Activated CD4-positive, alpha-beta T cell treated with anti-CD3 and anti-CD28 coated beads, Interleukin-2, amount 10 ng/mL, durations not matched to agents 24 days and 14 days (primary cell): ENCODE measurements at places on chromosomes 3 and 15. TPM values are rescaled to one million over a fixed set of nuclear protein-coding genes. Genes with fewer than 3 reads are reported as not detected.
A peak's percentile ranks its signal among the peaks of the same experiment; 100 is the strongest.

The CACNA2D3 gene
- total RNA-seq, result not detected in 2 replicates

The GLDN gene
- not detected in 2 replicates for total RNA-seq

The FSTL1 gene
- 0.12 and 0.26 TPM in 2 replicates for total RNA-seq

The ADAMTS17 gene
- 0.47 and 1.1 TPM in 2 replicates for total RNA-seq

The RHOV gene
- total RNA-seq, result 1.0 and 1.5 TPM in 2 replicates

The MUSTN1 gene
- 0.43 and 0.54 TPM in 2 replicates for total RNA-seq

The TRAT1 gene
- 61.0 and 66.6 TPM in 2 replicates for total RNA-seq

The PRSS50 gene
- total RNA-seq, result not detected in 2 replicates

The BAHD1 gene
- total RNA-seq, result 23.9 and 26.2 TPM in 2 replicates

The GOLGA8T gene
- not detected in 2 replicates for total RNA-seq

The FBXO40 gene
- total RNA-seq, result not detected in 2 replicates

The ZNF592 gene
- 30.0 and 30.6 TPM in 2 replicates for total RNA-seq

The PPP1R14D gene
- total RNA-seq, result not detected in 2 replicates

The SYNPR gene
- not detected in 2 replicates for total RNA-seq

The POTEB2 gene
- not detected in 2 replicates for total RNA-seq

The CCR5 gene
- 1.7 and 2.3 TPM in 2 replicates for total RNA-seq

The DUOXA1 gene
- total RNA-seq, result not detected in 2 replicates

GRCh38 chr15:51341366-51342226 is at the start of gene GLDN:
Gene GLDN (plus strand): TSS chr15:51341655. CDS start chr15:51341685, 30 bp downstream.
- DNase-seq, result no peak

DNA sequence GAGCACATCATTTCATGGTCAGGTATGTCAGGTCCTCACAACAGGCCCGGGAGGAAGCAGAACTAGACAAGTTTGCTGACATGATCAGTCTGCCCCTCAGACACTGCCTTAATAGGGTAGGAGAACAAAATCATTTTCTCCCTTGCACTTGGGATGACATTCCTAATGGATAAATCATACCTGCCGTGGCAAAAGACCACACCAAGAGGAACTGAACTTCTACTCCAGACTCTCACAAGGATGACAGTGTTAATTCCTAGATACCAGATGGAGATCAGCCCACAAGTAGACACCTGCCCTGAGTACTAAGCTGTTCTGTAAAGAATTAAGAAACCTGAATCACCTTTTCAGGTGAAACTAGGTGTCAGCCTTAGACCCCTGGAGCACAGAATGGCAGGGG is 19.5 kb downstream of the SIAH2 start:
- no peak for DNase-seq

DNA sequence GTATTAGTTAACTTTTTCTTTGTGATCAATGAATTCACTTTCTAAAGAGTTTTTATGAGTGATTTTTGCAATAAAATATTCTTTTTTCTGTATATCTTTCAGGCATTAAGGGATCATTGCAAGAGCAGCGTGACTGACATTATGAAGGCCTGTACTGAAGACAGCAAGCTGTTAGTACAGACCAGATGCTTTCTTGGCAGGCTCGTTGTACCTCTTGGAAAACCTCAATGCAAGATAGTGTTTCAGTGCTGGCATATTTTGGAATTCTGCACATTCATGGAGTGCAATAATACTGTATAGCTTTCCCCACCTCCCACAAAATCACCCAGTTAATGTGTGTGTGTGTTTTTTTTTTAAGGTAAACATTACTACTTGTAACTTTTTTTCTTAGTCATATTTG is 24.4 kb downstream of the SELENOT start:
- no peak for DNase-seq

GRCh38 chr3:45112939-45113338 is 33.2 kb downstream of the CDCP1 start:
- DNase-seq, result no peak

GRCh38 chr15:29119847-29120246 is 149.8 kb downstream of the NSMCE3 start:
- no peak for DNase-seq

GRCh38 chr3:14323401-14324223 is 78.8 kb upstream of the SLC6A6 start:
- DNase-seq, result no peak

GRCh38 chr15:85404918-85405866 is 24.8 kb downstream of the AKAP13 start:
- DNase-seq, result no peak

DNA sequence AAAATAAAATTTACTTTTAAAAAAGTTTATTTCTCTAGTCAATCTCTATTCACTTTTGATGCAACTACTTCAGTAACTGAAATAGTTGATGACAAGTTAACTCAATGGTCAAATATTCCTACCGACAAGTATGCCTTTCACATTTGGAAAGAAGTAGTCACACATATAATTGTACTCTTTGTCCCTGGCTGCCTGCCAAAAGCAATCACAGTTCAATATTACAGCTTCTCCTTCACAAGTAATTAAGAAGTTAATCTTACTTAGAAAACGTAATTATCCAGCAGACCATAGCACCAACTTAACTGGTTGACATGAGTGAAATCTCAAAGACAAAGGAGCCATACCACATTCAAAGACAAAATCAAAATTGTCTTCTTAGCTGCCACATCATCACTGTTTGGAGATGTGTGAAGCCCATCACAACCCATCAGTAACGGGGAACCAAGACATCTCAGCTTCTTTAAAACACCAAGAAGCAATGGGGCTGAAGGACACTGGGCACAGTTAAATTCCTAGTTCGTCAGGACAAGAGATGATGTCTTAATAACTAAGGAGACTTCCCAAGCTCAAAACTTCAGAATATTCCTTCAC is 86.1 kb downstream of the PLCH1 start:
- no peak for DNase-seq

DNA sequence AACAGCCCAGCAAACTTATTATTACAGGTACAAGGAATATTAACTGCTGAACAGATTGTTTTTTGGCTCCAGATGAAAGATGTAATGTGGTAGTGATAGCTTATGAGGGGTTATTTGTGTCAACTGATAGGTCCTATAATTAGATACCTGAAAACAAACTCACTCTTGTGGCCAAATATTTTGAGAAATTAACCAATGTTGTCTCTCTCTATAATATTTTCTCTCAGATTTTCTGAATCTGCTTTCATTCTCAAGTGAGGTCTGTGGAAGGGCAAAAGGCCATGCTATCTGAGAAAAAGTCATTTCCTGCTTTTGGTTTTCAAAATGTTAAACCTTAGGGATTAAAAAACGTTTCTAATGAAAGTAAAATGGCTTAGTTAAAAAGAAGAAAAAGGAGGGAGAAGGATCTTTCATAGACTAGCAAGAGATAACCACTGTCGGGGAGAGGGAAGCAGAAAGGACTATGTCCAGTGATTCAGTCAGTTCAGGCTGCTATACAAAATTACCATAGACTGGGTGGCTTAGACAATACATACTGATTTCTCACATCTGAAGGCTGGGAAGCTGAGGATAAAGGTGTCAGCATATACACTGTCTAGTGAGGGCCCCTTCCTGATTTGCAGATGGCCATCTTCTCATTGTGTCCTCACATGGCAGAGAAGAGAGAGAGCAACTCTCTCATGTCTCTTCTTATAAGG is 277.5 kb upstream of the P2RY1 start:
- no peak for DNase-seq

- DNase-seq, result no peak
Measured at GRCh38 chr15:92384381-92384780, 9.3 kb upstream of the ST8SIA2 start.

DNA sequence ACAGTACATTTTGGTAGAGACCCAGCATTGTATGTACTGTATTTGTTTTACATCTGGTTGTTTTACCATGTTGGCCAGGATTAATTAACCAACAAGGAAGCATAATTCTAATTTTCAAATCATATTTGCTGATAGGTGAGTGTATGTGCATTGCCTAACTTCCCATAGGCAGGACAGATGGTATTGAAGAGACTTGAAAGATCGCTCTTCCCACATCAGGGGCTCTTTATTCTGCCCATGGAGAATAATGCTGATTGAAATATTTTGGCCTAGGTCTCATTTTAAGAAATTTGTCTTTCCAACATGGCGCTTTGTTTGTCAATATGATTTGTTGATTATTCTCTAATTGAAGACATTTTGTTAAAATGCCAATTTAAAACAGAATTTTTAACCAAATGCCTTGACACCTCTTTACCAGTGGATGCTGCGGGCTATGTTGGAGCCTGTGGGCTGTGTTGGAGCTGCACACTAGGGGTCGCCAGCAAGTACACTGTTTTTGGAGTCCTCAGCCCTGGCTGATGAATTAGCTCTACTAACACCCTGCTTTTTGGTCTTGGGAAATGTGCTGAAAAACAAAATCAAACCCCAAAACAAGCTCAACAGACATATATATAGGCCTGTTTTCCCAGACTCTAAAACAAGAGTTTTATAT is 5.3 kb downstream of the P2RY12 start:
- no peak for DNase-seq

DNA sequence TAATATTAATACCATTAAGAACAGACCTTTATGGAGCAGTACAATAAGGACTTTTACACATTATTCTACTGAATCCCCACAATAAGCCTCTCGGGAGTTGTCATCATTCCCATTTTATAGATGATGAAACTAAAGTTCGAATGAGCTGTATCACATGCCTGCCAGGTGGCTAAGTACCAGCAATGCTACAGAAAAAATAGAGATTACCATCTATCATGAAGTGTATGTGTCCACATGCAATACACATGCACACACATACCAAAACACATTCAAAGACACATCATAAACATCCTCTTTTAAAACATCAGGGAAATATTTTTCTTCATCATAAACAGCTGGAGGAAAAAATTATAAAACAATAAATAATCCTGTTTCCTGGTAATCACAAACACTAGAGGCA is 136.6 kb downstream of the SUCLG2 start:
- no peak for DNase-seq

DNA sequence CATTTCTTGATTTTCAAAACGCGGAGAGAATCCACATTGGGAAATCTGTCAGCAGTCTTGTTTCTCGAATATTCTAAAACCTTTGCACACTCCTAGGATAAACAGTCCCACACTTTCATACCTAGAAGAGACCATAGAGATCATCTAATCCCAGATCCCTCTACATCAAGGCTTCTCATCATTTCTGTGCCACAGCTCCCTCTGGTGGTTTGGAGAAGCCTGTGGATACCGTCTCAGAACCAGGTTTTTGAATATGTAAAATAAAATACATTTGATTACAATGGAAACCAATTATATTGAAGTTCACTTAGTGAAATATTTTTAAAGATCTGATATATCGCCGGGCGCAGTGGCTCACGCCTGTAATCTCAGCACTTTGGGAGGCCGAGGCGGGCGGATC is 211.9 kb upstream of the GOLGA6L4 start:
- peak; percentile 72 for DNase-seq

DNA sequence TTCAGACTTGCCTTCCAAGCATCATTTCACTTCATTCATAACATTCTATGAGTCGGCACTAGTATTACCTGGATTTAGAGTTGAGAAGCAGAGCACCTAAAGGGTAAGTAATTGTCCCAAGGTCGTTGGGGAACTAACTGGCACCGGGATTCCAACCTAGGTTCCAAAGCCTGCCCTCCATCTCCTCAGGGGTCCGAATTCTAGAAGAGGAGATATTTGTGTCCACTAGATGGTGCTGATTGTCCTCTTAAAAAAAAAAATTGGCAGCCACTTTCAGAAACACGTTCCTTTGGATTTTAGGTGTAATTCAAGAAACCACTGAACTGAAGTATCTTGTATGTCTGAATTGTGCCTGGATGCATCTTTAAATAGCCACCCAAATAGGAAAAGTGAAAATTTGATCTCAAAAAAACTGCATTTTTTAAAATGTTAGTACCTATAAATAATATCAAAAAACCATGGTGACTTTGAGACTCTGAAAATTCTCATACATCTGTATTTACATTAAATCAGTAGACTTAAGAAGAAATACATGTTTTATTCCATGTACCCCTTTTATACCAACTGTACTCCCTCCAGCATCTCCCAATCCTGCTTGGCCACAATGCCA is 3.9 kb upstream of the FSIP1 start:
- DNase-seq, result peak; percentile 74

- DNase-seq, result no peak
Measured at GRCh38 chr3:71189480-71189879, 394.0 kb downstream of the FOXP1 start.

GRCh38 chr3:180223268-180223667 is 186.5 kb upstream of the PEX5L start:
- DNase-seq, result no peak

- no peak for DNase-seq
Measured at GRCh38 chr3:111932946-111933345, 45.9 kb upstream of the ABHD10 start.

GRCh38 chr3:33718595-33718907 is 497 bp upstream of the CLASP2 start:
- no peak for DNase-seq

GRCh38 chr15:58952751-58953150 is 19.3 kb upstream of the SLTM start:
- DNase-seq, result no peak

DNA sequence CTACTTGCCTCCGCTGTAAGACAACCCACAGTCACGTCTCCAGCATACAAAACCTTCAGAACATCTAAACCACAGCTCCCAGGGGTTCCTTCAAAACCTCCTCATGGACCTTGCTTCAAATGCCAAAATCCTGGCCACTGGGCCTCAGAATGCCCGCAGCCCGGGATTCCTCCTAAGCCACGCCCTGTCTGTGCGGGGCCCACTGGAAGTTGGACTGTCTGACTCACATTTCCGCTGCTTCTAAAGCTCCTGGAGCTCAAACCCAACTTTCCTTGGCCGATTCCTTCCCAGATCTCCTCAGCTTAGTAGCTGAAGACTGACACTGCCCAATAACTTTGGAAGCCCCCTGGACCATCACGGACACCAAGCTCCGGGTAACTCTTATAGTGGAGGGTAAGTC is 17.9 kb upstream of the OR5H6 start:
- DNase-seq, result no peak

- DNase-seq, result no peak
Measured at GRCh38 chr15:52228921-52229320, 37.7 kb upstream of the GNB5 start.

GRCh38 chr15:79433276-79433990 is 1.3 kb downstream of the MINAR1 start:
- DNase-seq, result peak; percentile 44

DNA sequence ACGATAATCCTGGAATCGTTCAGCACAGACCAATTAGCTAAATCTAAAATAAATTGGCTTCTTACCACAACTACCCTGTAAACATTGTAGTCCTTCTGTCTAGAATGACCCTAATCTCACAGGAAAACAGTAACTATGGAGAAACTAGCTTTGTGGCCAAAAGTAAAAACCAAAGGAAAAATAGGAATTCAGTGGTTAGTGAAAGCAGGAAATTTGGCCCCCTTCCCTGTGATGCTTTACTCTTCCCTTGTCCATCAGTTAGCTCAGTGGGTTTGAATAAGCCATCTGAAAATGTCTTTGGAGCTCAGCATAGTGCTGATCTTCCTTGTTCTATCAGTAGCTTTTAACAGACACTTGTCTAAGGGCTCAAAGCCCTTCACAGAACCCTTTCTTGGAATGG is 1.6 kb downstream of the NMD3 start:
- no peak for DNase-seq

GRCh38 chr3:73249047-73249446 is 187.6 kb downstream of the EBLN2 start:
- no peak for DNase-seq

DNA sequence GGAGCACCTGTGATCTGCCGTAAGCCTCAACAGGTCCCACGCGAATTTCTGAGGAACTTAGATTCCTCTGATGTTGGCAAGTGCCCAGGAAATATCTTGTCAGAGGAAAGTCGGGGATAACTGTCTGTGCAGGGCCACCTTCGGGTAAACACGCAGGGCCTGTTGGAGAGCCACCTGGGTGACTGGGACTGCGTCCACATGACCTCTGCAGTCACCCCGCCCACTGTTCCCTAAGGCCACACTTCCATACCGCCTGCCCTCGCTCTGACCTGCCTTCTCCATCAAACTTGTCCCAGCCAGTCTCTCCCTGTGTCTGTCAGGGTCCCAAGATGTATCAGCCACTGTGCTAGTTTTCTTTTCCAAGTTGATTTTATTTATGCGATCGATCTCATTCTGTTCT is 28.7 kb downstream of the BFSP2 start:
- DNase-seq, result no peak
